Activated CD4-positive, alpha-beta T cell treated with anti-CD3 and anti-CD28 coated beads for 48 hours (primary cell): ENCODE measurements at places on chromosomes 5 and 9.

DNA sequence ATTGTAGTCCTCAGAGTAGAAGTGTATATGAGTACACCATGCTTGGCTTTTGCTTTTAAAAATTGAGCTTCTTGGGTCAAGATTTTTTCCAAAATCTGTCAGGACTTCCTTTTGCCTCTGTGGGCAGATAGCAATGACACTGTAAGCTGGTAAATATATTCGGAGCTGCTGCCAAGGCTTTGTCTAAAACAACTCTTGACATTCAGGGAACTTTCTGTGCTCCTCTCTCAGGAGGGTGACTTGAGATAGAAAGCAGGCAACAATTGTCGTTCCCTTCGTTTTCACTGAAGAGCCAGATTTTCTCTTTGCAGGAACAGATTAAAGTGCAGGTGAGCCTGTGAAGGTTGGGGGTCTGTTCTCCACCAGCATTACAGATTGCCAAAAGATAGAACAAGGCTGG, 230.5 kb downstream of the MAST4 start:
- no peak for DNase-seq

DNA sequence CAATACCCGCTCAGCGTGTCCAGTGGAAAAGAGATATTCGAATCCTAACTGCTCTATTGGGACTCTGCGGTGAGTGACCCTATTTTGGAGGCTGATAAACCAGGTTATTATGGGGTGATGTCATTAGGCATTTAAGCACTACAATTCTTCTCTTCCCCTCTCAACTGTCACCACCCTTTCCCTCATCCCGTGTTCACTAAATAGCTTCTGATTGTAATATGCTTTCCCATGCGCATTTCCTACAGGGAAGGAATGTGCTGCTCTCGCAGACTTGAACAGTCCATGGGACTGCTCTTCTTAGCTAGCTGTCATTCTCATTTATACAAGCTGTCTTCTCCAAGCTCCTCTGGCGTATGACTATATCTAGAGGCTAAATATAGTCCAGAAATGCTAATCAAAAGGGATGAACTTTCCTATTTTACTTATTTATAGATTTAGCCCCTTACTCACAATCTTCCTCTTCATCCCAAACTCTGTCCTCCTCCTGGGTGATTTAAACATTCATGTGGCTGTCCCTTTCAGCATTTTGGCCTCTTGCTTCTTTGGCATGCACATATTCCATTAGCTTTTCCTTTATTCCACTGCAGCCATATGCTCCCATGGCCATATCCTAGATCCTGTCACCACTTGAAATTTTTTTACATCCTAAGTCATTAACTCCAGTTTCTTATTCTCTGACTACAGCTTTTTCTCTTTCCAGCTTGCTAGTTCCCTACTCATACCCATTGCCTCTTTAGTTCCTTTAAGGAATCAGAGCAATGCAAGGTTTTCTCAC, 39.6 kb upstream of the CSNK1G3 start:
- no peak for DNase-seq

GRCh38 chr9:131707733-131708157, 32.1 kb downstream of the RAPGEF1 start:
- no peak for DNase-seq

DNA sequence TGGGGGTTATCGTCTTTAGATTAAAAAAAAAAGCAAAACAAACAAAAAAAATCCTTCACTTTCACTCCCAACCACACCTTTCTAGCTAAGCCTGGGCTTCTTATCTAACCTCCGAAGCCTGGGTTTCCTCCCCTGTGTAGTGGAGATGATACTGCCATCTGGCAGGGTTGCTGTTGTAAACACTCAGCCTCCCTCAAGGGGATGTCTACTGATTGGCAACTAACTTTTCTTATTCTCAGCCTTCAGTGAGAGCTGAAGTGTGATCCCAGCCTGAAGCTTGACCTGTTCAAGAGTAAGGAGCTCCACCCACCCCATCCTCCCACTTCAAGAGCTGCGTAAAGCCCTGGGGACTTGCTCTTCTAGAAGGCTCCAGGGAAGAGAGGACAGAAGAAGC, 21.5 kb upstream of the WWC1 start:
- no peak for DNase-seq

DNA sequence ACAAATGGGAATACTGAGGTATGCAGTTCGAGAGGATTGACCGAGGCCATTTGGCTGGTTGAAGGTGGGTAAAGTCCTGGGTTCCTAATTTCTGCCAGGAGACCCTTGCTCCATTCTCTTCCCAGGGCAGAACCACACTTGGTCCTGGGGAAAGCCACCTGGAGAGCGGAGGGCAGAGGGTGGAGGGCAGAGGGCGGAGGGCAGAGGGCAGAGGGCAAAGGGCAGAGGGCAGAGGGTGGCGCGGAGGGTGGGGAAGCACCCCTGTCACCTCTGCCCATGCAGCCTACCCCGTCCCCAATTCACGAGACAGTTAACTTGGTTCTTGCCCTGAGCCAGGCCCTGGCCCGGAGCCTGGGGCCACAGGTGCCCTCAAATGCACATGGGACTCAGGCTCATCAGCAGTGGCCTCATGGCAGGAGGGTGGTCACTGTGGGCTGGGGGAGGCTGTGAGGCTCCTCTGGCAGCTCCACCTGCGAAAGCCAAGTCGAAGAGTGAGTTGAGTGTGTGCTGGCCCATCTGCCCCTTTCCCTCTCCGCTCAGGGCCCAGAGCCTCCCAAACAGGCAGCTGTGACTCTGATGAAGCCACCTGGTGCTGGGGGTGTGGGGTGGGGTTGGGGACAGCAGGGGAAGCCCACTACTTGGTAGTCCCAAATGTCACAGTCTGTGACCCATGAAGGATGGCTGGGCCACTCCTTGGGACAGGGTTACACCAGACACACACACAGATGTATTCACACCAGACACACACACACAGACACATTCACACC, 28.0 kb upstream of the FCN1 start:
- DNase-seq: no peak

- no peak for DNase-seq
Measured at GRCh38 chr5:52694648-52695047, 93.1 kb upstream of the ITGA1 start.

GRCh38 chr5:37888476-37888875, 48.6 kb upstream of the GDNF start:
- no peak for DNase-seq

GRCh38 chr5:150026682-150027172, 26.2 kb downstream of the HMGXB3 start:
- no peak for DNase-seq

GRCh38 chr5:179765400-179765799, 28.4 kb upstream of the LTC4S start:
- DNase-seq: no peak

GRCh38 chr9:91160181-91160580, 201.5 kb downstream of the AUH start:
- no peak for DNase-seq

DNA sequence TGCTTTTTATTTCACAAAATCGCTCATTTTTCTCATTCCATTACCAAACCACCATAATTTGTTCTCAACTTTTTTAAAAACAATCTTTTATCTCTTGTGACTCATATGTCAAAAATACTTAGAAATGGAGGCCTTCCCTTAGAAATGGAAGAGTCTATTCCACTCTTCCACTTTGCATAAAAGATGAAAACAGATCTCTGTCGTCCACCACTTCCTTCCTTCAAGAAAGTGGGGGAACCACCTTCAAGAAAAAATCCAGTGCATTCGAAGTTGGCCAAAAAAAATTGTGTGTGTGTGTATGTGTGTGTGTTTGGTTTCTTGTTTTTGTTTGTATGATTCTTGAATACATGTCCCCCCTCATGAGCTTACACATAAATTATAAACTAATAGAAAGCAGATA, 628.8 kb upstream of the DMAC1 start:
- DNase-seq: no peak

- no peak for DNase-seq
Measured at GRCh38 chr5:21615195-21615765, 1237.9 kb downstream of the CDH12 start.

GRCh38 chr9:100555471-100555870, 22.4 kb upstream of the CAVIN4 start:
- DNase-seq: no peak
